Mesenteric fat pad (tissue), 1 donor: ENCODE measurements at places on chromosomes 4 and X. TPM values are rescaled to one million over a fixed set of nuclear protein-coding genes. Genes with fewer than 3 reads are reported as not detected.

ZNF630 gene
- total RNA-seq = 0.96 TPM

GRCh38 chr4:1991596-1992434, 17.0 kb downstream of the NELFA start:
- DNase-seq = peak; percentile 74

- no peak for DNase-seq
These were observed 61.5 kb downstream of the ELF4 start for GRCh38 chrX:130048686-130049222.

- DNase-seq = no peak
These were observed 512.6 kb upstream of the FAM241A start for GRCh38 chr4:111632641-111633151.

XAGE1A gene
- total RNA-seq = not detected

- DNase-seq = no peak
These were observed 550.7 kb upstream of the SLIT2 start for GRCh38 chr4:19700992-19701391.

- no peak for DNase-seq
These were observed 8.8 kb upstream of the ENAM start for GRCh38 chr4:70619778-70620177.

DNA sequence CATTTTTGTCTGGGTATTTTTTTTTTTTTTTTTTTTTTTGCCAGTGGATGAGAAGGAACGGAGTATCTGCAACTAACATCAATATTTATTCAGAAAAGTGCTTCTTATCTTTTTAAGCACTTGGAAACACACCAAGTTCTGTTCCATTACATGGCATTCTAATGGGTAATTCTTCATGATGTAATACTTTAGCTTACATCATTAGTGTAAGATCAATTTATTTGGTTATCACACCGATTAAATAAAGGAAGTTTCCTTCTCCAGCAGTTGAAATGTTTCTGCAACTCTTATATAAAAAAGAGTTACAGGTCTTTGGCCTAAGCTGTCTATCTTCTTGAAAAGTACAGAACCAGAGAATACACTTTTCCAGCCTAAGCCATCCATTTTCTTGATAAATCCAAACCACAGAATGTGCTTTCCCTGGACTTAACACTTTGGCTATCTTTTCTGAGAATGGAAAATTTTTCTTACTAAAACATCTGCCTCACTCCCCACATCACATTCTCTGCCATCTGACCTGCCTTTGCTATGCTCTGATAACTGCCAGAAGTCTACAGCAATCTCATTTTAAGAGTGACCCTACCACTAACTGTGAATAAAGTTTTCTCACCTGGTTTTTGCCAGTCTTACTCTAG, 191.9 kb upstream of the MAB21L2 start:
- no peak for DNase-seq

DNA sequence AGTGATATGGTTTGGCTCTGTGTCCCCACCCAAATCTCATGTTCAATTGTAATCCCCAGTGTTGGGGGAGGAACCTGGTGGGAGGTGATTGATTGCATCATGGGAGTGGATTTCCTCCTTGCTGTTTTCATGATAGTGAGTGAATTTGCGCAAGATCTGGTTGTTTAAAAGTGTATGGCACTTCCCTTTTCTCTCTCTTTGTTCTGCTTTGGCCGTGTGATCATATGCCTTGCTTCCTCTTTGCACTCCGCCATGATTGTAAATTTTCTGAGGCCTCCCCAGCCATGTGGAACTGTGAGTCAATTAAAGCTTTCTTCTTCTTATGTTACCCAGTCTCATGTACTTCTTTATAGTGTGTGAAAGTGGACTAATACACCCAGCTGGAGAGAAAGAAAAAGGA, 113.0 kb upstream of the AADAT start:
- no peak for DNase-seq

GRCh38 chr4:159016593-159017024, 86.3 kb upstream of the RAPGEF2 start:
- no peak for DNase-seq

DNA sequence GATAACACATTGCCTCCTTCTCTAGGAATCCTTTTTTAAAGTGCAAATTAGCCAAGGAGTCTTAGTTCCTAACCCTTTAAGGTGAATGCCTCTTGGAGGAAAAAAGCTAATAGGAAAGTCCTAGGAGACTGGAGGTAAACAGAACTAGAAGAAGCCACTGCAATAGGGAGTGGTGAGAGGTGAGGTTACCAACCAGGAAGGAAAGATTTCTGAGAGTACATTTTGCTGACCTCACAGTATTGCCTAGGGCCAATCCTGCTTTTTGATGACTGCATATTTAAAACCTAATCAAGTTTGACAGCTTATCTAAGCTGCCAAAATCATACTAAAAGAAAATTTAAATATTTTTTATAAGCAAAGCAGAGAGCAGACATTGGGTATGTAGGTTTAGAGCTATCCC, 7.3 kb upstream of the CUL4B start:
- DNase-seq = no peak

DNA sequence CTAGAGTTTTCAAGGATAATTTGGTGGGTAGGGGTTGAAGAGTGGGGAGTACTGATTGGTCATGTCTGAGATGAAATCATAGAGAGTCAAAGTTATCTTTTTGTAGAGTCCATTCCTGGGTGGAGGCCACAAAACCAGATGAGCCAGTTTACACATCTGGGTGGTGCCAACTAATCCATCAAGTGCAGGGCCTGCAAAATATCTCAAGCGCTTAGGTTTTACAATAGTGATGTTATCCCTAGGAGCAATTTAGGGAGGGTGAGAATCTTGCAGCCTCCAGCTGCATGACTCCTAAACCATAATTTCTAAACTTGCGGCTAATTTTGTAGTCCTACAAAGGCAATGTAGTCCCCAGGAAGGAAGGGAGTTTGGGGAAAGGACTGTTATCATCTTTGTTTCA, 988.3 kb upstream of the LCORL start:
- DNase-seq = no peak

DNA sequence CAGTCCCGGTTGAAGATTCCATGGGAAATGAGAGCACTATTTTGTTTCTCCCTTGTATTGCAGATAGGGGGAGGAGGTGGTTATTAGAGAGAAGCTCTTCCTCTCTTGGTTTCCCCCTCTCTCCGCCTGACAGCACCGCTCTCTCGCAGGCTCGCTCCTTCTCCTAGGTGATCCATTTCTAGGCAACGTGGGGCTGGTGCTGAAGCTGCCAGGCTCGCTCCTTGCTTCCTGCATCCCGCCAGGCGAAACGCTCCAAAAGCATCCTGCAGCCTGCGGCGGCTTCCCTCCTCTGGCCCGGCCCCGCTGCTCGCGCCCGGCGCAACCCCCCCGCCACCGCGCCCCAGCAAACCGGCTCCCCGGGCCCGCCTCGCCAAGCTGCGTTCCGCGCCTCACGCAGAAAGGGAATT, at the start of gene GRID2:
GRID2 (plus strand) TSS at position 346 of the 407 bp plus-strand sequence.
- DNase-seq = no peak

IGBP1 gene
- total RNA-seq = 30.4 TPM

DNA sequence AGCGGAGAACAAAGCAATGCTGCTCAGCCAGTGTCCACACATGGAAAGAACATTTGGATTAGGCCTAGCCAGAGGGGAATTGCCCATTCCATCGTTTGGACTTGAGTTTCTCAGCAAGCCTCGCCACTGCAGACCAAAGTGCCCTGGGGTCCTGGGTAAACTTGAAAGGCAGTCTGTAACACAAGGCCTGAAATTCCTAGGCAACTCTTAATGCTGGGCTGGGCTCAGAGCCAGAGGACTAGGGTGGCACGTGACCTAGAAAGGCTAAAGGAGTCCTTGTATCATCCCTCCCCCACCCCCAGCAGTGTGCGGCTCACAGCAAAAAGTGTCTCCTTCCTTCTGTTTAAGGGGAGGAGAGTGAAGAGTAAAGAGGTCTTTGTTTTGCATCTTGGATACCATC, 210.4 kb upstream of the ARX start:
- no peak for DNase-seq

JCHAIN gene
- 9.4 TPM for total RNA-seq

GRCh38 chr4:148056879-148057278, 325.0 kb downstream of the ARHGAP10 start:
- DNase-seq = no peak

IGFBP7 gene
- 558 TPM for total RNA-seq

CTAG1A gene
- total RNA-seq = not detected

DNA sequence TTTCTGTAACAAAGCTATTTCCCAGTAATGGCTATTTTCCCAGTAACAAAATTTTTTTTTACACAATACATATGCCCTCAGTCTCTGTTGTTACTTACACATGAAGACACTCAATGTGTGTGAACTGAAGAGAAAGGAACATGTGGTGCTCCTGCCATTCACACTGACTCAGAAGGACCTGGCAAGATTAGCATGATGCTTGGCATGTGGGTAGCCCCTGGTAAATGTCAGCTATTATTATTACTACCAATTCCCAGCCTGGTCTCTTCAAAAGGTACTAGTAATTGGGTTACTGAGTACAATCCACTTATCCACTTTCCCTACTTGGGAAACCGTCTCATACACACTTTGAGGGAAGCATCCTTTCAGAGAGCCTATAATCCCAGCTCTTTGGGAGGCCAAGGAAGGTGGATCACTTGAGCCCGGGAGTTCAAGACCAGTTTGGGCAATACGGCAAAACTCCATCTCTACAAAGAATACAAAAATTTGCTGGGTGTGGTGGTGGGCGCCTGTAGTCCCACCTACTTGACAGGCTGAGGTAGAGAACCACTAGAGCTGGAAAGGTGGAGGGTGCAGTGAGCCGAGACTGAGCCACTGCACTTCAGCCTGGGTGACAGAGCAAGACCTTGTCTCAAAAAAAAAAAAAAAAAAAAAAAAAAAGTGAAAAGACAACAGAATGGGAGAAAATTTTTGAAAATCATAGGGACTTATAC, 14.6 kb downstream of the RBBP7 start:
- DNase-seq = no peak

NLGN4X gene
- total RNA-seq = 8.4 TPM

DNA sequence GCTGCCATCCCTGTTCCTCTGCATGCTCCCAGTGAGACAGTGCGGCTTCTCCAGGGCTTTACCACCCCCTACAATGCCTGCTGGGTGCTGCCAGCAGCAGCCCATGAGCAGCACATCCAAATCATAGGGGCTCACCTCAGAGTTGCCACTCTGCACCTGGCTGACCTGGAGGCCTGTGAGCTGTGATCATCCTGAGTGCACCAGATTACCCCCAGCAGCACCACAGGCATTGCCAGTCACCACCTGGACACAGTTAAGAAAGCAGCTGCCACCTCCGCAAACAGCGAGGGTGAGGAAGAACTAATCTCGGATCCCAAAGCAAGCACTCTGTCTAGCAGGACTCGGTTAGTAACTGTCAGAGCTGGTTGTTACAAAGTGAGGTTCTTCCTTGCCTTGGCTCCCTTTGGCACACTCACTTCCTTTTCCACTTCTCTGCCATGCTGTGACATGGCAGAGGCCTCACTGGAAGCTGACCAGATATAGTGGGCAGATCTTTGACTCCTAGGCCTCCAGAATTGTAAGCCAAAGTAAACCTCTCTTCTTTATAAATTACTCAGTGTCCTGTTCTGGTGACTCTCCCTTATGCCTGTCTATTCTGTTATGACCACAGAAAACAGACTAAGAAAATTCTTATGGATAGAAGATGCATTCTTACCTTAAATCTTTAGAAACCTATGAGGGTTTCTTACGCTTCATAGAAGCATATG, 25.2 kb downstream of the LRIT3 start:
- DNase-seq = no peak

GRCh38 chrX:13064599-13065143, 20.3 kb upstream of the FAM9C start:
- no peak for DNase-seq

- no peak for DNase-seq
These were observed 54.4 kb downstream of the ADD1 start for GRCh38 chr4:2898001-2898400.

DNA sequence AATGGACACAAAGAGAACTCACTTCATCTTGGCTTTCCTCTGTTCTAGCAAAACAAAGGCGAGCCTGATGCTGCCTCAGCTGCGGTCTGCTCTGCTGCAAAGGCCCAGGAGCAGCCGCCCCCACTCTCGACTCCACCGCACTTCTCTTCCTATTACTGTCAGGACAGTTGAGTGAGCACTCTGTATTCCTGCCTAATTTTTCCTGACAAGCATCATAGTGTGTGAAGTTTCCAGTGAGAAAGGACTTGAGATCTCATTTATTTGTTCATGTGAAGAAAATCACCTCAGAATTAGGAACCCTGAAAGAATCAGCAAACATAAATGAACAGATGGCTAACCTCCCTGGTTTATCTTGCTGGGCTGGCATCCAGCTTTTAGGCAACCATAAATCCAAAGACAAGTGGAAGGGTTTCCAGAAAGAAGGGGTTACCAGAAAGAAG, 15.6 kb downstream of the SCARB2 start:
- no peak for DNase-seq
